Liver (tissue), 10 donors: ENCODE measurements at places on chromosomes 2 and 18. TPM values are rescaled to one million over a fixed set of nuclear protein-coding genes. Genes with fewer than 3 reads are reported as not detected.

Gene ANKRD30BL
- polyA plus RNA-seq = not detected

Gene SERPINB13
- polyA plus RNA-seq = not detected

Gene TIGD1
- 0.50 TPM for polyA plus RNA-seq

DNA sequence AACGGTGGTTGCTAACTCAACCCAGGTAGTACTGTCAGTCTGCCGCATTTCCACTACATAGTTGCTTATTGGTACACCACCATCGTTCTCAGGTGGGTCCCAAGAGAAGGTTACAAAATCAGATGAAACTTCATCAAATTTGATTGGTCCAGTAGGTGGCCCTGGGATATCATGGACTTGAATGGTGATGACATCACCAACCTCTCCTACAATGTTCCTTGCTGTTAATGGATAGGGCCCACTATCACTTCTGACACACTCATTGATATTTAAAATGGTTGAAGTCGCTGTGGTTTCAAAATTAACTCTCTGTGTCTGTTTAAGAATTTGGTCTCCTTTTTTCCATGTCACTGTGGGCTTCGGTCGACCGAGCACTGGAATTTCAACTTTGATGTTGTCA lies 94.5 kb downstream of the PLEKHA3 start:
- H3K27me3 ChIP-seq = no peaks in the 10 kb centered on the region
- peaks cover 19% of the 10 kb centered on the region for H3K36me3 ChIP-seq
- H3K27ac ChIP-seq = no peak overlapping the region
- no peaks in the 10 kb centered on the region for H3K4me1 ChIP-seq
- no peak overlapping the region for H3K4me3 ChIP-seq

DNA sequence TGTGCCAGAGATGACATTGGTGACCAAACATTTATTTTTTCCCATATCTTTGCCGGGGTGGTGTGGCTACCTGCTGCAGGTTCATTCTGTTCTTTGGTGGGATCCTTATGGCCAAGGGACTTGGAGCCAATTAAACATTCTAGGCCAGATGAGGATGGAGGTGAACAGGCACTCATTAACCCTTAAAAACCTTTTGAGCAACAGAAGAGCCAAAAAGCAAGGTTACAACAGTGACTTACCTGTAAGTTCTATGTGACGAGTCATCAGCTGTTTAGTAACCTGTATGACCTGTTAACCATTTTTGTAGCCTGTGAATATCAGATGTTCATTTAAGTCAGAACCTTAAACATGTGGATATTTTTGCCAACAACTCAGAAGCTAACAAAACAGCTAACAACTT lies 105.6 kb downstream of the XRCC5 start:
- no peak overlapping the region for H3K4me3 ChIP-seq
- DNase-seq = no peak
- H3K36me3 ChIP-seq = peaks cover 2% of the 10 kb centered on the region
- H3K4me1 ChIP-seq = no peaks in the 10 kb centered on the region
- H3K27ac ChIP-seq = no peak overlapping the region
